ENCODE measurements at places on chromosomes 5 and 9.
A peak's percentile ranks its signal among the peaks of the same experiment; 100 is the strongest.

GRCh38 chr5:167008705-167009104, 1282.7 kb upstream of the WWC1 start:
- no peak for DNase-seq

DNA sequence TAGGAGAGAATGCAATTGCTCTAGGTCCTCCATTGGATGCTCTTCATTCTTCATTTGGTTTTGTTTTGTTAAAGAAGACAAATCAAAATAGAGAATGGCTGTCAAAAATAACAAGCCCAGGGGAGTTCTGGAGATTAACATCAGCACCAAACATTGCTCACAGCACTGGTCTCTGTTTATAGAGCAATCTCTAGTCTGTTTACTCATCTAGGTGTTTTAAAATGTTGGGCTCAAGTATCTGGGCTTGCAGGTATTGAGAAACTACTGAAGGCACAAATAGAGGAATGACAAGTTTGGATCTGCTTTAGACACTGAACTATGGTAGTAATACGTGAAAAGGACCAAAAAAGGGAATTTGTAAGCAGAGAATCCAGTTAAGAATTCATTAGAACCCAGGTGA, 77.0 kb upstream of the TMC1 start:
- no peak for DNase-seq

DNA sequence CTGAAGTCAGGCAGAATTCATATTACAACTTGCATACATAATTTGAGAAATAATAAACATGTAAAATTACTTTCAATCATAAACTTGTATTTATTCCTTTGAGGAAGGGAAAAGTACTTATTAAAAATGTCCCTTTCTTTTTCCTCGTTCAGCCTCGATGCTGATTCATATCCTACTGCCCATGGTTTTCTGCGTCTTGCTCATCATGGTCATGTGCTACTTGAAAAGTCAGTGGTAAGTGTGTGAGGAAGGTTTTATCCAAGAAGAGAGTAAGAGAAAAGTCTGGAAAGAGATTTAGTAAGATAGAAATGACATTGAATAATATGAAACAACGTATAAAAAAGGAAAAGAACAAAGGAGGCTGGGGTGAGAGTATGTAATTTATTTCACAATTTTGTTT, 85.9 kb downstream of the OSMR start:
- DNase-seq = no peak

GRCh38 chr5:144944936-144945335, 774.3 kb downstream of the KCTD16 start:
- no peak for DNase-seq

DNA sequence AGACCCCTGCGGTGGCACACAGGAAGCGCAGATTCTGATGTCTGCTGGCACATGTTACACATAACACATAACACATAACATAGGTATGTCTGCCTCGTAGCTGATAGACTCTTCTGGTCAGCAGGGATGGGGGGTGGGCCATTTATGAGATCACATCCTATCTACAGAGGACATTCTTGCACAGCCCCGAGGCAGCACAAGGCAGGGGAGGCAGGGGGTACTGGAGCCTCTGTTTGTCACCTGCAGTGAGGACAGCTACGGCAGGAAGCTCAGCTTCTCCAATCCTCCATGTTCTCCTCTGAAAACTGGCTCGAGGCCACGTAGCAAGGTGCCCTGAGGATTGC, 16.7 kb upstream of the MED10 start:
- DNase-seq = no peak

GRCh38 chr9:129554649-129555048, 66.3 kb downstream of the C9orf50 start:
- no peak for DNase-seq

- DNase-seq = no peak
These were observed 162.6 kb downstream of the CPLANE1 start for GRCh38 chr5:37086466-37087173.

DNA sequence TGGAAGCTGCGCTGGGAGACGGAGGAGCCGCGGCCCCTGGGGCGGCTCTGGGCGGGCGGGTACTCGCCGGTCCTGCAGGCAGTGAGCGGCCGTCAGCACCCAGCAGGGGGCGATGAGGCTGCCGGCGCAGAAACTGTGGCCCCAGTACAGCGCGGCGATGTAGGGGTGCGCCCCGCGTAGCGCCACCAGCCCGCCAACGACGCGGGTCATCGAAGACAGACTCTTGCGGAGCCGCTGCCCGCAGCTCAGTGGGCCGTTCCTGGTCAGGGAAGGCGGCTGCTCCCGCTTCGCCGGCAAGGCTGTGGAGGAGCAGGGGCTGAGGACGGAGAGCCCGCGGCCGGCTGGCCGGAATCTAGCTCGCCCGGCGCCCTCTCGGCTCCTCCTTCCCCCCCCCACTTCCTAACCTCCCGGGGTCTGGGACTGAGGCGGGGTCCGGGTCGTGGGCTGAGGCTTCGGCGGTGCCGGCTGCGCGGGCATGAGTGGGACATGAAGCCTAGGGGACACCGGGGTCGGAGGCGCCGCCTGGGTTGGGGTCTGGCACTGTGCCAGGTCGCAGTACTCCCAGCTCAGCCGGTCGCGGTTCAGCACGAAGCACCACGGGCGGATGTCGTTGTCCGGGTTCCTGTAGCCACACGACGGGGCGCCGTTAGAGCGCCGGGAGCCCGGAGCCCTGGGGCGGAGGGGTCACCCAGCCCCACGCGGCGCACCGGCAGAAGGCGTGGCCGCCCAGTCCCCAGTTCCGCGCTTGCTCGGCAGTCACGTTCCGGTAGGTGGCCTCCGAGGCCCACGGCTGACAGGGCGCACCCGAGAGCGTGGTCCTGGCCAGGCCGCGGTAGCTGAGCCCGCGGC, 3.6 kb upstream of the PFN3 start:
- DNase-seq = peak; percentile 49

DNA sequence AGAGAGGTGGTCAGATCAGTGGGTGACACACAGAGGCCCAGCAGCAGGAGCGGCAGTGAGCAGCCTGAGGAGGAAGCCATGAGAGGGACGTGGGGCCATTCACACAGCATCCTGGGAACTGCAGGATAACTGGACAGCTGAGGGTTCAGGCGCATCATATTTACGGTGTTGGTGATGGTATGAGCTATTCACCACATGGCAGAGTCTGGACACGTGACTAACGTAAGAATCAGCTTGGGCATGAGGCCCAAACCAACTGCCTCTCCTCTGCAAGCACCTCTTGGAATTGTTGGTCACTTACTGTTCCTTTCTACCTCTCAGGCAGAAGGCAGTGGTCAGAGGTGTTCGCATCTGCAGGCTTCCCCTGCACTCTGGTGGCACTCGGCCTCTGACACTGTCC, 141.1 kb downstream of the ENTREP1 start:
- no peak for DNase-seq

- peak; percentile 45 for DNase-seq
These were observed 118.0 kb downstream of the ESM1 start for GRCh38 chr5:54867310-54867944.

- peak; percentile 22 for DNase-seq
These were observed 373.6 kb downstream of the ADGRV1 start for GRCh38 chr5:90932052-90932699.

DNA sequence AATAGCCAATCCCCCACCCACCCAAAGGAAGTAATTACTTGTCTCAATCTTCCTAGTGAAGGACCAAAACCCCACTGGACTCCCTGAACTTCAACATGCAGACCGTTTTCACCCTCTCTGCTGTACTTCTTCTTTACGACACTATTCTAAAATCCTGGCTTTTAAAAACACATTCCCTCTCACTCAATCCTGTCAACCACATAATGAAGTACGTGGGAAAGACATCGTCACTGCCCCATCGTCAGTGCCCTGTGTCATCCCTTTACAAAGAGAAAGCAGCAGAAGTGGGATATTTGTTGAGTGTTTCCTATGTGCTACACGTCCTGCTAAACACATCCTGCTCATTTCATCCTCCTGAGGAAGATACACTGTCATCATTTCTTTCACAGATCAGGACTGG, 54.2 kb downstream of the MAPKAP1 start:
- no peak for DNase-seq

DNA sequence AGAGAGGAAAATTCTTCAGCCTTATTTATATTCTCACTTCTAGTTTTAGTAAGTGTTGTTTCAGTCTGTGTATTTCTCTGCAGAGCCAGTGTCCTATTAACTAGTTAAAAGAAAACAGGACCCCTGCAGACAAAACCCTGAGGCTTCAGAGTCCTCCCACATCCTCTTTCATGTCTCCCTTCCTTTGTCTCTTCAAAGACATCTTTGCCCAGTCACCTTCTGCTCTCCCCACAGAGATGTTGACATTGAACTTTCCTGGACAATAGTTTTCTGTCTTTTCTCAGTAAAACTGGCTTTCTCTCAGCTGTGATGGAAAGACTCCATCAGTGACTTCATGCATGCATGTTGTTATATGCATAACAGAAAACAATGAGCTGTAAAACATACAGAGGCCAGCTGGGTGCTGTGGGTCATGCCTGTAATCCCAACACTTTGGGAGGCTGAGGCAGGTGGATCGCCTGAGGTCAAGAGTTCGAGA, 20.2 kb downstream of the GRAMD2B start:
- DNase-seq = peak; percentile 82

DNA sequence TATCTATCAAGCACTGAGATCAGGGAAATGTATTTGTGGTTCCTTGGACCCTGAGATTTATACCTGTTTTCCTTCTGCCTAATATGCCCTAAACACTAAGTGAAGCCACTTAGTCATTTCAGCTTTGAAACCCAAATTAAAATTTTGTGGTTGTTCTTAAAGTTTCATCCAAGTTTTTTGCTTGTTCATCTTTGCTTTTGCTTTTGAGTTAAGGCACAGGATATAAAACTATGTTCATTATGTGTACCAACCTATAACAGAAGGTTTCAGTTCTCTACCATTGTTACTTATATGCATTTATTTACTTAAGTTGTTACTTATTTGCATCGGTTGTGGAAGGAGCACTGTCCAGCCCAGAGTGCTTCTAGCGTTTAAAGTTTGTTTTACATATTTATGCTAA, 382.3 kb downstream of the PTPRD start:
- no peak for DNase-seq

- DNase-seq = no peak
These were observed 18.3 kb downstream of the PDGFRB start for GRCh38 chr5:150137168-150137957.

DNA sequence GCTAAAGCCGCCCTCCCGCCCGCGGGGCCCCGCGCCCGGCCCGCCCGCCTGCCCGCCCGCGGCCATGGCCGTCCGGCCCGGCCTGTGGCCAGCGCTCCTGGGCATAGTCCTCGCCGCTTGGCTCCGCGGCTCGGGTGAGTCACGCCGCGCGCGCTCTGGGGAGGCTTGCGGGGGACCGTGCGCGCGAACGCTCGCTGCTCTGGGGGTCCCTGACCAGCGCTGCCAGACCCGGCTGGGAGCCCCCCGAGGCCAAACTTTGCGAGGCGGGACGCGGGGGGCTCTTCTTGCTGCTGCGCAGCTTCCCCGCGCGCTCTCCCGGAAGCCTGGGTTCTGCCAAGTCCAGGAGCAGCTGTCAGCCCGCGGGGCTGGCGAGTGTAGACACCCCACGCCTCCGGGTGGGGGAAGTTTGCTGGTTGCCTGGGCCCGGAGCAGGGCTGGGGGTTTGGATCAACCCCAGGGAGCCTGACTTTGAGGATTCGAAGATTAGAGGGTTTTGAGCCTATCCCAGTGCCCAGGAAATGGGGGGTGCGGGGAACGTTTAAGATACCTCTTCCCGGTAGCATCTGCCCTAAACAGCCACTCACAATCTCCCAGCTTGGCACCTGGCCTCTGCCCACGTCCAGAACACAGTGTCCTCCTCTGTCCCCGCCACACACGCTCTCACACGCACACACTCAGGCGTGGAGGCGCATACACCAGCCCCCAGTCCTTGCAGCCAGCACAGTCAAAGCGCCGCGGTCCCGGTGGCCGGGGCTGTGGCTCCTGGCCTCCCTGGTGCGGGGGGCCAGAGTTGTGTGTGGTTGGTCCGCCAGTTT, 535 bp downstream of the UNC5A start:
- DNase-seq = no peak

GRCh38 chr5:132060501-132061161, at the start of gene IL3:
Gene IL3 (plus strand): TSS chr5:132060655. CDS start chr5:132060707, 52 bp downstream.
- no peak for DNase-seq

DNA sequence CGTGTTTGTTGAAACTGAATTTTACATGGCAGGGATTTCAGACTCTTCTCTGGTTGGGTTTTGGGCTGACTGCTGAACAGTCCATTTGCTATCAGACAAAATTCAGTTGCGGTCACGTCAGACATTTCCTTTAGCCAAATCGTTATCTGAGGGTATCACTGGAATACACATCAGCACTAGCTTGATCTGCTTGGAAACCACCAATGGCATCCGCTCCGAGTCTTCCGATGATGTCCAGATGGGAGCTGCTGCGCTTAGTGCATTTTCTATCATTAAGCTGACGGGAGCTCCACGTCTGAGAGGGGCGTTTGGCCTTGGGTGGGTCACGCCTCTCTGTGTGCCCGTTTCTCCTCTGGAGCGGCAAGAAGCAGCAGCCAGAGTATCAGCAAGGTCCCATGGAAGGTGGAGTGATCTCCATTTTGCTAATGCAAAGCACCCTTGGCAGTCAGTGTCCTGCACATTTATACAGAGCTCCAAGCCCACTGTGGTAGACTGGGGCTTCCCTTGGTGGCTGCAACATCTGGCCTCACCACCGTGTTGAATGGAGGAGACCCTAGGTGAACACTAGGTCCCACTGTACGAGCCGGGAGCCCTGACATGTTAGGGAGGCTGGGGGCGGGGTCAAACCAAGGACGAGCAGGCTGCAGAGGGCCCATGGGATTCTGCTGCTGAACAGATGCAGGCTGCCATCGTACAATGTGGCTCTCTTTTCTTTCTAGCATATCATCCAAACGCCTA, 134.6 kb upstream of the PHYKPL start:
- DNase-seq = no peak

DNA sequence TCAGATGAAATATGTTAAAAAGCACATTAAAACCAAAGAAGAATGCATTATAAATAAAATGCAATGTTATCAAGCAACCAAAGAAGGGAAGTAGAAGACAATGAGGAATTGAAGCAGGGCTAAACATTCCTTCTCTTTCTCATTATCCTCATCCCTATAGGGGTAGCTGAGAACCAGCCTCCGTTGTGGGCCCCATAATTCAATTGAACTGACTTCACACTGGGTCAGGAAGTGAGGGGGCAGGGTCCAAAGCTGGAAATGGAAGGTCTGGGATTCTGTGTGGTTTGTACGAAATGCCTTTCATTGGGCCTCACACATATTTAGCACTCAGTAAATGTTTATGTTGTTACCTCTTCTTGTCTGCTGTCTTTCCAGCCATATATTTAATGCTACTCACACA, 220.4 kb upstream of the CD180 start:
- DNase-seq = no peak

GRCh38 chr9:77291714-77292113, 114.4 kb downstream of the VPS13A start:
- no peak for DNase-seq

GRCh38 chr5:5140479-5141338, 579 bp downstream of the ADAMTS16 start:
- no peak for DNase-seq

DNA sequence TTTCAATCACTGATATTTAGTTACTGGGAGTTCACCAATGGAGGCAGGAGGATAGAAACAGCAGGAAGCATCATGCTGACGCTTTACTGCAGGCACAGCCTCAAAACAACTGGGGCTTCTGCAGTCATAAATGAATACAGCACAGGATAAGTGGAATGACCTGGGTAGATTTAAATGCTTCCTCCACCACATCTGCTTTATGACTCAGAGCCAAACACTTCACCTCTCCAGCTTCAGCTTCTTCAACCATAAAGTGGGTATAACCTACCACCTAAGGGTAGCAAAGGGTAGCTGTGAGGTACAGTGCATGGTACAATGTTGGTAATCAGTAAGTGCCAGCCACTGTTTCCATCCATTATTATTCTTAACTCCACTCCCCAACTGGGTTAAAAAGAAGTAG, 28.4 kb downstream of the RASEF start:
- no peak for DNase-seq

- no peak for DNase-seq
These were observed 124.3 kb downstream of the SUSD1 start for GRCh38 chr9:112050544-112051475.
